Activated gamma-delta T cell (primary cell): ENCODE measurements at places on chromosomes 7 and 10.

DNA sequence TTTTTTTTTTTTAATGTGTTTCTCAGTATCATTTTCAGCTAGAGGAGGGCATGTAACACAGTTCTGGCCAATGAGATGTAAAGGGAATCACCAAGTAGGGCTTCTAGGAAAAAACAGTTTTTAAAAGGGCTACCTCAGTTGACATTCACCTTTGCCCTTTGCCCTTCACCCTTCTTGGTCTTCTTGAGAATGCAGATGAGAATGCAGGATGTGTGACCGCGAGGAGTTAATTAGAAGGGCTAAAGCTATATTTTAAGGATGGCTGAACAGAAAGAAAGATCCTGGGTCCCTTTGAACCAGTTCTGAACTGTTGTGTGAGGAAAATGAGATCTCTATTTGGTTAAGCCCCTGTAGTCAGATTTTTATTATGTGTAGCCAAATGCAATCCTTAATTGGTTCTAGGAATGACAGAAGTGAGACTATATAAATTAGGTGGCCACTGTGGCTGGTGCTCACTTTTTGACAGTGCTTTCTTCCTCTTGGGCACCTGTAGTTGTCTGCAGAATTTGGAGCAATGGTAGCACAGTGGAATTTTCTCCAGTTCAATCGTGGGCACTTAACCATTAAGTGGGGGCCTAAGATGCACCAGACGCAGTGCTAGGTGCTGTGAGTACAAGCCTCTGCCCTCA, 21.1 kb upstream of the TOMM7 start:
- no peak for DNase-seq

DNA sequence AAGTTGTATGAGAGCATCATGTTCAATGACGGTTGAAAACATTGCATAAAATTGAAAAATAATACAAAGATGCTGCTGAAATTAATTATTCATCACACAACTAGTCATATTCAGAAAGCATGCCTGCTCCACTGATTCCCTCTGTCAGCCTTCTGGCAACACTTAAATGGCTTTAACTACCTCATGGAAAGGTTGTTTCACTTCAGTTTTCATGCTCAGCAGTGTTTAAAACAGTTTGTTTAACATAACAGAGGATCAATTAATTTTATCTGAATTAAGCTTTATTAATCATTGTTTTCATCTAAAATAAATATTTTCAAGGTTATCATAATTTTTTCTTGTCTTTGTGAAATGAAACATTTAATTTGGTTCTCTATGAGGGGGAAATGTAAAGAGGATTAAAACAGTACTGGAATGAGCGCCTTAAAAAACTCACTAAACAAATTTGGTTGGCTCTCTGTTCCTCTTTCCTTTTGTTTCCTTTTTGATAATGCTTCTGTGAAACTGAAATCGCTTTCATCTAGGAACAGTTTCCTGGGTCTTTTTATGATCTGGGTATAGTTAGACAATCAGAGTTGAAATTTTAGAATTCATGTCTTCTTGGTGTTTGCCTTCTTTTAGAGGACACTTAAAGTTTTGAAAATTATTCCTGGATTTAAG, 427.4 kb downstream of the SH2D4B start:
- DNase-seq: no peak

DNA sequence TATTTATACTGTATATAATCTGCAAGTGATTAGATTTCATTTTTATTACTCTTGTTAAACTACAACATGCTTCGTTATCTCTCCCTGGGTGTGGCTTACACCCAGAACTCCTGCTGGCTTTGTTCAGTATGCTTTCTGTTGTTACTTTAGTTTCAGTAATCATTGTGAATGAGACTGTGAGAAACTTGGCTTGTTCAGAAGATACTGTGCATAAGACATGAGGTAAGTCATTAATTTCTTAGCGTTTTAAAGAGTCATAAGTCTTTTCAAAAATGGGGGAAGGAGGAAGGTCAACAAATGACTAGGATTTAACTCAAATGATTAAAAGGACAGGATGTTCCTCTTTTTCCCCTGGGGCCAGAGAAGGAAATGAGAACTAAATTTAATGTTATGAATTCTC, 11.6 kb upstream of the ADD3 start:
- DNase-seq: no peak

DNA sequence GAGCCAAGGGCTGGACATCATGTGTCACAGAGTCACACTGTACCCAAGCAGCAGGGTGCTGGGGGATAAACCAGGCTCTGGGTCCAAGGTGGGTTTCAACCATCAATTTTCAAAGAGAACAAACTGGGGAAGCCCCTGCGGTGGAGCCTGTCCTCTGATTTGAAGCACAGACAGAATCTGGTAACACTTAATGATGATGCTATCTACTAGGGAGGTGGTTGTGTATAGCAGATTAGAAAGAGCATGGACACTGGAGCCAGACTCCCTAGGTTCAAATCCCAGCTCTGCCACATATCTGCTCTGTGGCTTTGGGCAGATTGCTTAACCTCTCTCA, 204.9 kb upstream of the ZMIZ1 start:
- no peak for DNase-seq

DNA sequence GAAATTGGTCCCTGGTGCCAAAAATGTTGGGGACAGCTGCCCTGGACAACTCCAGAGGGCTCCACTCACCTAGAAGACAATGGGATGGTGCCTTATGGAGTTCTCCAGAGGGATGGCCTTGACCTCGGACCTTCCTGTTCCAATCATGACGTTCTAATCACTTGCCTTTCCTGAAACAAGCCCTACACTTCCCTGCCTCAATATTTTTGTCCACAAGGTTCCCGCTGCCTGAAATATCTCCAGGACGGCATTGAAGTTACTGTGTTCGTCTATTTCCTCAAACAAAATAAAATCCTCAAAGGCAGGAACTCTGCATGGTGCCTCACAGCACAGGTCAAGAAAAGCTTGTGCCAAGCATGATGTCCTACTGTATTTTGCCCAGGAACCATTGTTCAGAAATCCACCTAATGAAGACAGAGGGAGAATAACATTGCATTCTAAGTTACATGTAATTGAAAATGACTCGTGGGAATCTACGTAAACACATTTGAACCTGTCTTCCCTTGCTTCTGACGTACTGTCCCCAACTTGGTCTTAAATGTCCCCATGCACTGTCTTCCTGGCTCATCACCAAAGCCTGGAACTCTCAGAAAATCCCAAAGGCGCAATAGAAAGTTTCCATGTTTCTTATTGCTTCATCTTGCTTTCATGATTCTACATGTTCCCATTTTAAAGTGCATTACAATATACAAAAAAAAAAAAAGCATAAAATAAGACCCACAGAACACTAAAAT, 342.3 kb upstream of the NRP1 start:
- no peak for DNase-seq
